ENCODE measurements at places on chromosomes 7 and 10.

GRCh38 chr7:39415091-39415787 is 151.0 kb upstream of the YAE1 start:
- no peak for DNase-seq

- DNase-seq, result peak; percentile 93
These were observed 77.8 kb downstream of the ATAD1 start for GRCh38 chr10:87740254-87740655.

- DNase-seq, result no peak
These were observed 486.1 kb upstream of the COBL start for GRCh38 chr7:51802718-51803117.

DNA sequence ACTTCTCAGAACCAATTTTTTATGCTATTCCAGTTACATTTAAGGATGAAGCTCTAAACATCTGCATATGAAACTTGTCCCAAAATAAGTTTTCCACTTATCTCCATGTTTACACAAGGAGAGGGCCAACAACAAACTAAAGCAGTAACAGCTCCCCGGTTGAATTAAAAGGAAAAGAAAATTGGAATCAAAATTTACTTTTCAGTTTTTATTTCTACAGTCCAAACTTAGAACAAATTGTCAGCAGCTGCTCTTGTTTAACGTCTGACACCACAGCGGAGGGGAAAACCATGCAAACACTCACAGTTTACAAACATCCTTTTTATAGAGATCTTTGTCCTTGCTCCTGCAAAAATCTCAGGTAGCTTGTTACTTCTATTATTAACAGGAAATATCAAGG is 101.3 kb downstream of the COL28A1 start:
- no peak for DNase-seq

GRCh38 chr7:39560997-39561396 is 5.2 kb upstream of the YAE1 start:
- no peak for DNase-seq

GRCh38 chr10:2851566-2851965 is 215.8 kb upstream of the PFKP start:
- DNase-seq, result no peak

DNA sequence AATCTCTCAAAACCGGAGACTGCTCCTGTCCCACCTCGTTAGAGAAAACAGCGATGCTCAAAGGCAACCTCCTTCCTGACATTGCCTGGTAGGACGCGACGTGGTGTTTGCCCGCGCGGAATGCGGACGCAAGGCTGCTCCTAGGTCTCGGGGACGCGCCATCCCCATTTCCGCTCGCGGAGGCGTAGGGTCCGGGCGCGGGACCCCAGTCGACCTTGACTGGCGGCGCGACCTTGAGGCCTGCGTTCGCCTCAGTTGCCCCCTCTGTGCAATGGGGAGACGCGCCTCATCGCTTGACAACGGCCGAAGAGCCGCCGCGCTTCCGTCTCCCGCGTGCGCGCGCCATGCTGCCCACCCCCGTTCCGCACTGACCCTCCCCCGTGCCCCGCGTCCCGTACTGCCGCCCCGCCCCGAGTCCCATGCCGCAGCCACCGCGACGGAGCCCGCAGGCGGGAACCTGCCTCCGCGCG is 412 bp upstream of the PPIA start:
- no peak for DNase-seq

DNA sequence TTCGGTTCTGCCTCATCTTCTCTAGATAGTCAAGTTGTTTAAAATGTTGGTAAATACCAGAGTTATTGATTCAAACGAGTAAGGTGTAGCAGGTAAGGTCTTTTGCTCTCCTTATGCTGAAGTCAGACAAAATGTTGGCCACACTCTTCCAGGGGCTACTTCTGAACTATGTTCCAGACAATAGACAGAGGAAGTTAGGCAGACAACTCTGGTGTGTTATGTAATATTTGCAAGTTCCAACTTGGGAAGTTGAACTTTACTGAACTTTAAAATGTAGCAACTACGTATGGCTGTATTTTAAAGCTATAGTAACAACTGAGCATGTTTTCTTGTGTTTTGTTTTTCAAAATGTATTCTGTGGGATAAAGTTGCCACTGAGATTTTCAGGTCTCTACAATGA is 125.7 kb upstream of the NEBL start:
- peak; percentile 46 for DNase-seq

GRCh38 chr10:130994845-130995244 is 316.7 kb downstream of the TCERG1L start:
- no peak for DNase-seq

GRCh38 chr7:116582164-116582732 is 57.4 kb downstream of the CAV1 start:
- DNase-seq, result no peak

DNA sequence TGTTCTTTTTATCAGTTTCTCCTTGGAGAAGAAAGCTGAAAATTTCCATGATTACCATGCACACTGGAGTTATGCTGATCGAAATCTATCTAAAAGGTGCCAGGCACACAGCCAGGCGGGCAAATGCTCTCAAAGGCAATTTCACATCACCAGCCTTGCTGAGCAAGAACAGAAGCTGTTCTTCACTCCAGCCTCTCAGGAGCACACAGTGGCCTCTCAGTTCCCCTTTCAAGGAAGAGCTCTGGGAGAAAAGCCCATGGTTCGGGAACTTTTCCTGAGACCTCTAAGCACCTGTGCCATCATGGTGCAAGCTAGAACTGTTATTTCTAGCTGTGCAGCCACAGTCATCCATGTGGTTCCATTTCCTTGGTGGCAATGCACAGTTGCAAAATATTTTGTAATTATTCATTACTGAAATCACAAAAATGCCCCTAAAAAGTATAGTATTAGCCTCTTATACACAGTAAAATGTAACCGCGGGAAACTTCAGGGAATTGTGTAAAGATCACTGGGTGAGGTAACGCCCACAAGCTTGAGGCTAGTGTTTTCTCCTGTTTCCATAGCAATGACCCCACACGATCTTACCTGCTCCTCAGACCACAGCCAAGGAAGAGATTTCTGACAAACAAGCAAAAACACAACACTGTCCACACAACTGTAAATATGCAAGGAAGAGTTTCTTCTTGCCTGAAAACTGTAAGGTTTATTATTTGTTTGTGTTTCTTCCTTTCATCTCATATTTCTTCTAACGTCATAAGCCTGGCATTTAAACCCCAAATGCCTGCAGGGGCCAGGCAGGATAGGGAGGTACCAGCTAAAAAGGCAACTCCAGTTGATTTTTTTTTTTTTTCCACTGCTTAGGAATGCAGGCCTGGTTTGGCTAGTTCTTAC is 121.2 kb downstream of the FAM107B start:
- DNase-seq, result peak; percentile 66

GRCh38 chr7:138608275-138608674 is 92.9 kb downstream of the SVOPL start:
- peak; percentile 20 for DNase-seq

DNA sequence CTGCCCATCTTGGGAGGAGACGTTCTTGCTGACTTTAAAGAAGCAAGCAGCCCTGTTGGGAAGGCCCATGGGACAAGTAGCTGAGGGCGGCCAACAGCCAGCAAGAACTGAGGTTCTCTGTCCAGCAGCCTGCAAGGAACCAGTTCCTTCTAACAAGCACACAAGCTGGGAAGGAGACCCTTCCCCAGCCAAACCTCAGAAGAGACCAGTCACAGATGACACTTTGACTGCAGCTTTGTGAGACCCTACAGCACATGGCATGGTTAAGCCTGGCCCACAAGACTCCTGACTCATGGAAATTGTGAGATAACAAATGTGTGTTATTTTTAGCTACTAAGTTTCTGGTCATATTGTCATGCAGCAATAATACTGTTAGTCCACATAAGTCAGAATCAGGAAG is 99.9 kb downstream of the PRLHR start:
- DNase-seq, result peak; percentile 9

DNA sequence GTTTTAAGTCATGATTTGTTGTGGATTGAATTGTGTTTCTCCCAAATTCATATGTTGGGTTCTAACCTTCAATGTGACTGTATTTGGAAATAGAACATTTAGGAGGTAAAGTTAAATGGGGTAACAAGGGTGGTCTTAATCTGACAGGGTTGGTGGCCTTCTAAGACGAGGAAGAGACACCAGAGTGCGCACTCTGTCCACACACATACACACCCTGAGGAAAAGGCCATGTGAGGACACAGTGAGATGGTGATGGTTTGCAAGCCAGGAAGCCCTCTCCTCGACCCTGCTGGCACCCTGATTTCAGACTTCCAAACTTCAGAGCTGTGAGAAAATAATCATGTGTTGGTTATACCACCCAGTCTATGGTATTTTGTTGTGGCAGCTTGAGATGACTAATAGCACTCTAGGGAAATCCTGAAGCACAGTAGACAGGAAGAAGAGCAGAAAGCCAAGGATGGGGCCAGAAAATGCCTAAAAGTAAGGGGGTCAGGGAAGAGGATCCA is 28.0 kb upstream of the SEM1 start:
- DNase-seq, result no peak

DNA sequence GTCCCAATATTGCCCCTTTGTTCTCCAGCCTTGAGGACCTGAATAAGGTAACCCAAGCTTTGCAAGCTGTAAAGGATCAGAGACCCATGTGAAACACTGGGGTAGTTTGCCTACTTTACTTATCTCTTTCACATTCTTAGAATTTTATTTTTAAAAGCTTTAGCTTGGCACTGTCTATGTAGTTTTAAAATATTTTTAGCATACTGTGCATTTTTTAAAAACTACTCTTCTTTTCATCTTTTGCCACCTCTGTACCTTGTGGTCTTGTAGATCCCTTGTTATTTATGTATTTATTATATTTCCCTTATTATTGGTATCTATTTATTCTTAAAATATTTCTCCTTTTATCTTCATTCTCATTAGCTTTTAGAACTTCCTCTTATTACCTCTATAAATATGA is 12.0 kb upstream of the PTPRZ1 start:
- no peak for DNase-seq

DNA sequence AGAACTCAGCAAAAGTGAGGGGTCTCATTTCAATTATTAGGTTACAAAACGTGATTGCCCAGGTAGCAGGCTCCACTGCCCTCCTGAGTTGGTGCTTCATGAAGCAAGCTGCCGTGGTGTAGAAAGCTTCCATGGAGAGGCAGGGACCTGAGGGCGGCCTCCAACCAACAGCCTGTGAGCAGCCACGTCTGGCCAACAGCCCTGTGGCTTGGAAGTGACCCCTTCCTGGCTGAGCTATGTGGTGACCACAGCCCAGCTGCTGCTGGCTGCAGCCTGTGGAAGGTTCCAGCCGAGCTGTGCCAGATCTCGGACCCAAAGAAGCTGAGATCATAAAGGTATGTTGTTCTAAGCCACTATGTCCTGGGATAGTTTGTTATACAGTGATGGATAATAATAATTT is 122.5 kb upstream of the KLF6 start:
- DNase-seq, result no peak
